ENCODE measurements at places on chromosomes 12 and 14. TPM values are rescaled to one million over a fixed set of nuclear protein-coding genes. Genes with fewer than 3 reads are reported as not detected.

DNAL1 gene
- 6.9 TPM for total RNA-seq

DNA sequence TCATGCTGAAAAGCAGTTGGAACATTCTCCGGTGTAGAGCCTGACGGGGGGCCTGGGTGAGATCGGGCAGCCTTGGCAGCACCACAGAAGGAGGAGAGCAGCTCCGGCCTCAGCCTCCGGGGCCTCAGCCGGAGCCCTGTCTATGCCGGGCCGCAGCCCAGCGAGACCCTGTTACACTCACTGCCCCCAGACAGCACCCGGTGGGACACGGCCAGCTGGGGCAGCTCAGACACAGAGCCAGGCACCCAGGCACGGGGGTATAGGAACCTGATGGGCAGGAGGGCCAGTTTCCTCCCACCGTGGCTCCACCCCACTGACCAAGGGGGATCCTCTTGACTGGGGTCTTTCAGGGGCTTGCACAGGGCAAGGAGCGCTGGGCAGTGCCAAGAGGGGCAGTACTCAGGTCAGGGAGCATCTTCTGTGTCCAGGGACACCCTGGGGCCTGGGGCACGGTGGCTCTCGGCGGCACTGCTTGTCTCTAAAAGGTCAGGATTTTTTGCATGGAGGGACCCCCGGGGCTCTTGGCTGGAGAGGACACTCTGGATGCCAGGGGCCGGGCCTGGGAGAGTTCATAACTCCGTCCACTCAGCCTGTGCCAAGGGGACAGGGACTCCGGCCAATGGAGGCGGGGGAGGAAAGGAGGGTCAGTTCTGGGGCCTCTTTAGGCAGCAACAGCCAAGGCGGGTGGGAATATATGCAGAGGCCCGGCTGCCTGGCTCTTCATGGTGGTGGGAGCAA lies 9.4 kb downstream of the INF2 start:
- DNase-seq, result no peak

MSI1 gene
- total RNA-seq, result not detected

ANKRD33 gene
- total RNA-seq, result not detected

- no peak for DNase-seq
These were observed 113.9 kb upstream of the CPM start for GRCh38 chr12:69046920-69047319.

RBP5 gene
- not detected for total RNA-seq

DNA sequence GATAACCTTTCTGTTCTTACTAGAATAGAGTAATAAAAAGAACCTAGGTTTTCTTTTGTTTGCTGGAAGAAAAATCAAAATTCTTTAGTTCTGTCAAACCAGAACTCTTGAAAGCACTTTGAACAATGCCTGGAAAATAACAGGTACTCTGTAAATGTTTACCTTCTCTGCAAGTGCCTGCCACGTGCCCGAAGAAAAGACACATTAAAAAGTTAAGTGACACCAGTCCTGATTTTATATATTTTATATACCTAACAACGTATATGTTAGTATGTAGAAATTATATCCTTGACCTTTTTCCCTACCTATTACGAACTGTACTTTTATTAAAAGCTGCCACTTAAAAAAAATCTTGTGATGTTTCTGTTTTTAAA lies 976 bp downstream of the THAP2 start:
- no peak for DNase-seq

DNA sequence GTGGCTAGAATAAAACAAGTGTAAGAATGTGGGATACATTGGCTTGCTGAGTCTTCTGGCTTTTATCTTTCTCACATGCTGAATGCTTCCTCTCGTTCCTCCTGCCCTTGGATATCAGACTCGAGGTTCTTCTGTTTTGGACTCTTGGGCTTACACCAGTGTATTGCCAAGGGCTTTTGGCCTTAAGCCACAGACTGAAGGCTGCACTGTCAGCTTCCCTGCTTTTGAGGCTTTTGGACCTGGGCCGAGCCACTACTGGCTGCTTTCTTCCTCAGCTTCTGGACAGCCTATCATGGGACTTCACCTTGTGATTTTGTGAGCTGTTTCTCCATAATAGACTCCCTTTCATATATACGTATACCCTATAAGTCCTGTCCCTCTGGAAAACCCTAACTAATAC lies 300.9 kb upstream of the STXBP6 start:
- no peak for DNase-seq

DNA sequence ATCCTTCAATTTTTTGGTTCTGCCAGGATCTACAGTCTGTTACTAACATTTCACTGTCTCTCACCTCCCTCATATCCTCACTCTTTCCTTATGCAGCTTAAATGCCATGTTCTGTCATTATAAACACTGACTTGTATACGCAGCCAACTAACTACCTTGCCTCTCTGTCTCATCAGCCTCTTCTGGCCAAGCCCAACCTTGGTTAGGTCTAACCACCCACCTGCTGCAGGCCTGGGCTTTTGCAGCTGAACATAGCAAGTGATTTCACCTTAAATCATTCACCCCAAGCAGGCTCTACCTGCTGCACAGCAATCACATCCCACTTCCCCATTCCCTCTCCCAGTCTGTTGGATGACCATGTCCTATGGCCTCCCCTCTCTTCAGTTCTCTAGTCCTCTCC lies 91.5 kb downstream of the GTF2A1 start:
- DNase-seq, result no peak

DNA sequence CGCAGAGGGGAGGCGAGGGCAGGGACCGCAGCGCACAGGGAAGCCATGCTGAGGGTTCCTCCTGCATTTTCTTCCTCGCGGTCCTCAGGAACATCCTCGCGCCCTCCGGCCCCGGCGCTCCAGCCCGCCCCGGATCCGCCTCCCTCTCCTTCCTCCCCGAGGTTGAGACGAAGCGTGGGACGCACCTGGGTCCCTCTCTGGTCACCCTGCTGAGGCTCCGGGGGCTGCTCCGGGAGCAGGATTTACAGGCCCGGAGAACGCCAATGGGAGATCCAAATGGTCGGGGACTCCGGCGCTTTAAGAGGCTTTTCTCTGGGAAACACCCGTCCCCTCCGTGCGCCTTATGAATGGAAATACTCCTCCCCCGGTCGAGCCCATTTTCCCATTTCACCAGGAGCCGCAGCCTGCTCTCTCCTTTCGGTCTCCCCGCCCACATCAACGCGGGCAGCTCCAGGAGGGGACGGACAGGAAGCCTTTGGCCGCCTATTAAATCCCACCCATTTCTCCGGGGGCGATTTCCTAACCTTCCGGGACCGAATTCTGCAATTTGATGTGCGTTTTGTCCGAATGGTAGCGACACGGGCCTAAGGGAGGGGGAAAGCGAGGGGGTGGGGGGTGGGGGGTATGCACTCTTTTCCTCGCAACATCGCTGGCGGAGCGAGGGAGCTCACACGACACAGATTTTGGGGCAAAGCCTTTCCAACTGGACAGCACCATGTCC lies at the start of gene UNC79:
TSS of gene UNC79 (plus strand) at position 625 of the 721 bp plus-strand sequence. CDS start at position 716, 91 bp downstream.
- DNase-seq, result no peak

DNA sequence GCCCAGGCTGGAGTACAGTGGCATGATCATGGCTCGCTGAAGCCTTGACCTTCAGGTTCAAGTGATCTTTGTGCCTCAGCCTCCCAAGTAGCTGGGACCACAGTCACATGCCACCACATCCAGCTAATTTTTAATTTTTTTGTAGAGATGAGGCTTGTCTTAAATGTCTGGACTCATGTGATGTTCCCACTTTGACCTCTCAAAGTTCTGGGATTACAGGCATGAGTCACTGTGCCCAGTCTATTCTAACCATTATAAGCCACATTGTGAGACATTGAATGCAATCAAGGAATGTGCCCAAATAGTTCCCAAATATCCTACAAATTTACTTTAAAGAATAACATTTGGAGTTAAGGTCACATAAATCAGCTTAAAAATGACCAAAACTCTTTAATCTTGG lies 130.7 kb upstream of the ARID2 start:
- no peak for DNase-seq

AICDA gene
- total RNA-seq, result not detected

DNA sequence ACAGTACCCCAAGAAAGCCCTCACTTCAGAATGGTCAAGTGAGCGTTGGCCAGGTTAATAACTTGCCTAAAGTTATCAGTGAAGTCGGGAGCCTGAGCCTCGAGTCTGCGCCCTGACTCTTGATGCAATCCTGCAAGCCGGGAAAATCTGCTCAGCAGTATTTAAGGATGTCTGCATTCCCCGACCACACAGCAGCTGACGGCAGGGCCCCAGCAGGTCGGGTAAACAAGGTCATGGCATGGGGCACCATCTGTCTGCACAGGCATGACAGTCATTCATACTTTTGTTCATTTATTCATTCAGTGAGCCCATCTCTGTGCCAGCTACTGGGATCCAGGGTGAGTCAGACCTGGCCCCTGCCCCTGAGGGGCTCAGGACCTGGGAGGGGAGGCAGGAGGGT lies 11.1 kb downstream of the ABCB9 start:
- DNase-seq, result no peak

DNA sequence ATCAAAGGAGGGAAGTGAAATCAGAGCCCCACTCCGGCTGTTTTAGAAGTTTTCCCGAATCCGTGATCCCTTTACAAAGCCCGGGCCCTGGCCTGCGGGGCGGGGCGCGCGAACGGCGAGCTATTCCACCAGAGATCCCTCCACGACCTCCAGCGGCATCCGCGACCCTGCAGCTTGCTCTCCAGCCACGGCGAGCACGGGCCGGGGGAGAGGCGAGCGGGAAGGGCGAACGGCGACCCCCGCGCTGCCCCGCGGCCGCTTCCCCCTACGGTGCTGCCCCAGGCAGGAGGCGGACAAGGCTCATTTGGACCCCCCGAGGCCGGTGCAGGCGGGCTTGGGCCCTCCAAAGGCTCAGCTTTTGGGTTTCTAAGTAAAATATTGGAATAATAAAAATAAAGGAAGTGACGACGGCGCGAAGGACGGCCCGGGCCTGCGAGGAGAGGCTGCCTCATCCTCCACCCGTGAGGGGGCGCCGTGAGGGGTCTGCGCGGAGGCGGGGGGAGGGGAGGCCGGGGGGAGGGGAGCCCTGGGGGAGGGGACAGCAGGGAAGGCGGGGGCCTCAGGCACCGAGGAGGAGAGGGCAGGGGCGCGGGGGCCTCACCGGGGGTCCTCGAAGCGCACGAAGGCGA lies 613 bp downstream of the SRSF9 start:
- DNase-seq, result peak; percentile 66

DNA sequence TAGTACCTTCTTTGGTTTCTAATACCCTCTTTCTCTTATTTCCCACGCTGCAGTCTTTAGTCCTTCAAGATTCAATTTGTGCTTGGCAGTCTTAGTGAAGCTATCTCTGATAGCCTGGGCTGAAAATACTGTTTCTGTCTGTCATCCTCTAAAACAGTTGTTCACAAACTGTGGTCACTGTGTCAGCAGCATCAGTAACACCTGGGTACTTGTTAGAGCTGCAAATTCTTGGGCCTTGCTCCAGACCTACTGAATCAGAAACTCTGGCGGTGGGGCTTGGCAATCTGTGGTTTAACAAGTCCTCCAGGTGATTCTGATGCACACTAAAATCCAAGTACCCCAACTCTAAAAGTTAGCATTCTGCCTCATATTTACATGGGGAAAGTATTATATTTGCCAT lies 217.5 kb upstream of the SEL1L start:
- DNase-seq, result no peak

KCNMB4 gene
- 4.7 TPM for total RNA-seq

DNA sequence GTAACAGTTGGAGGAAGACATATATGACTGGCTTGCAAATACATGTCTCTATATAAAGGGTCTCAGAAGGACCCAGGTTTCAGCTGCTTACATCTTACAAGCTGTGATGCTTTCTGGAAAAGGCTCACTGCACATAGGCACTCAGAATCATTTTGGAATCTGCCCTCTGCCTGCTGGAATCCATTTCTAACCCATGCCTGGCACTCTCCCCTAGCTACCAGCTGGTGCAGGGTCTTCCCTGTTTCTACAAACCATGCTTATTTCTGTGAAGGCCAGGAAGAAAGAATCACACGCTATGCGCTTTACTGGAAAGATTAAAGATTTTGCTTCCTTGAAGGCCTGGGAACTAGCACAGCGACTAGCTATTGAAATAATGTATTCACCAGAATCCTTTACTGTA lies 151.3 kb downstream of the DICER1 start:
- no peak for DNase-seq

- DNase-seq, result no peak
These were observed 40.4 kb upstream of the PPP2R5C start for GRCh38 chr14:101721111-101721510.

WNT1 gene
- total RNA-seq, result not detected

UBR7 gene
- 15.5 TPM for total RNA-seq

C12orf56 gene
- 0.28 TPM for total RNA-seq

SLC15A4 gene
- 28.2 TPM for total RNA-seq

EPYC gene
- total RNA-seq, result not detected

DNA sequence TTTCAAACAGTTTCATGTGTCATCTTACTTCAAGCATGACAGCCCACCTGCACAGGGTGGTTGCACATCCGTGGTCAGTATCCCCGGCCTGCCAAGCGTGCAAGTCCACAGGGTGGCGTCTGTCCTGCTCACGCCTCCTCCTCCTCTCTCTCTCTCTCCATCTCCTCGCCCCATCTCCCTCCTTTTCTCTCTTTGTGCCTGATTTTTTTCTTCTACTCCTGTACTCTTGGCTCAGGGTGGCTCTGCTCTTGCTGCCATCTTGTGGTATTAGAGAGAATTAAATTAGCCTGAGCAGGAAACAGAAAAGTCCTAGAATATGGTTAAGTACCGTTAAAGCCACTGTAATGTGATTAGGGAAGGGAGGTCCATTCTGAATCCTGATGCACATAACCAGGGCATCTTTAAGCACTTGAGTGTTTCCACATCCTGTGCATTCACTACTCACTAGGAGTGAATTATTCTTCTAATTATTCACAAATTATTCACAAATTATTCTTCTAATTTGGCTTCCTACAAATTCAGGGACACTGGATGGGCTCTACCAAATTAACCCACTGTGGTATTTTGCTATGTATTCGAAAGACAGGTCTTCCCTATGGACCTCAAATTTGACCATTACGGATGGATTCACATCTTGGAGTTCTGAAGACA lies 25.5 kb upstream of the DTX1 start:
- DNase-seq, result no peak

ACSM4 gene
- not detected for total RNA-seq

GRCh38 chr12:122021822-122022392 lies at the start of gene BCL7A:
TSS of gene BCL7A (plus strand) at chr12:122021884. CDS start at chr12:122022092, 208 bp downstream.
- DNase-seq, result peak; percentile 89

VWF gene
- total RNA-seq, result 36.7 TPM

DNA sequence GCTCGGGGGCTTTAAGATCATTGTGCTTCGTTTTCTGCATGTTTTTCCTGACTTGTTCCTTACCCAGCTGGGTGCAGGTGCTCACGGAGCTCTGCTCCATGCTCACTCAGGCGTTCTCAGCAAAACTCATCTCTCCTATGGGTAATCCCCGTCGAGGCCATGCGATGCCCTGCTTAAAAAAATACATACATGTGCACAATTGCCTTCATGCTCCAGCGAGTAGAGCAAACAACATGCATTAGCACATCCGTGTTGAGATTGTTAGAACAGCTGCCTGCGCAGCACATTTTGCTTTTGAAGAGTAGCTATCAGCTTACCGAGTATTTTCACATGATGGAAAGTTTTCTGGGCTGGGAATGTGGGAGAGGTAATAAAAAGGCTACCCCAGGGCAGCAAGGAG lies 16.2 kb downstream of the AACS start:
- DNase-seq, result no peak

MIPOL1 gene
- total RNA-seq, result 17.1 TPM

- no peak for DNase-seq
These were observed 302.6 kb downstream of the SNAPC1 start for GRCh38 chr14:62064751-62065323.
